ENCODE measurements at places on chromosomes 5 and 9. TPM values are rescaled to one million over a fixed set of nuclear protein-coding genes. Genes with fewer than 3 reads are reported as not detected.

The PROP1 gene
- total RNA-seq = not detected

The OXCT1 gene
- total RNA-seq = 22.5 TPM

The GFRA3 gene
- 2.4 TPM for total RNA-seq

DNA sequence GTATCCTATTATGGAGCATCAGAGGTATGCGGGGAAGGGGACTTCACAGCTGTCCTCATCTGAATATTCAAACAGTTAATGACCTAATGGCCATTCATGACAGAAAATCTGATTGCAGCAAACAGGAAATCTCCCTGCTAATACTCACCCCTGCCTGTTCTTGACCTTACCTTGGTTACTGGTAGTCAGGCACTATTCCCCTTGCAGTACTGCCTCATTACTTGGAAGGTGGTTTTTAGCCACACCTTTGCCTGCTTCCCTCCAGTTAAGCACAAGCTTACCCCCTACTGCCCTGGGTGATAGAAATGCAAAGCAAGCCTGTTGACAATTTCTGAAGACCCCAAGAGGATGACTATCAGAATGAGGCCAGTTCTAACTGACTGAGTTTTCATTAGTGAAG, 332.4 kb downstream of the NTRK2 start:
- DNase-seq = no peak

- no peak for DNase-seq
Observed at GRCh38 chr5:151431666-151432065, 15.7 kb upstream of the SLC36A1 start.

- no peak for DNase-seq
Observed at GRCh38 chr5:11918463-11919045, 14.3 kb upstream of the CTNND2 start.

GRCh38 chr5:10550222-10550995, 13.5 kb upstream of the ANKRD33B start:
- DNase-seq = no peak

- no peak for DNase-seq
Observed at GRCh38 chr9:124300312-124300711, 42.6 kb downstream of the NEK6 start.

DNA sequence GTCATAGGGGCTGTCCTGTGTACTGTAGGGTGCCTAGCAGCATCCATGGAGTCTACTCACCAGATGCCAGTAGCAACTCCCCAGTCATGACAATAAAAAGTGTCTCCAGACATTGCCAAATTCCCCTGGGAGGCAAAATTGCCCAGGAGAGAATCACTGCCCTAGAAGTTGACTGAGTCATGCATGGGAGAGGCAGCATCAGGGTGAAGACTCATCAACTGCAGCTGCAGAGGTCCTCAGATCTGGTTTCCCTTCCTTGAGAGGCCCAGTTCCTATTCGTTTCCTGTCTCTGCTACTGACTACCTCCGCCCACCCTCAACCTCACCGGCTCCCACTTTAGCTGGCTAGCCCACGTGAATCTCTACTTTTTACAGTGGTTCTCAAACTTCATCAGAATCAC, 88.6 kb upstream of the AGXT2 start:
- DNase-seq = no peak
